ENCODE measurements at places on chromosomes 1 and 21.

GRCh38 chr1:206600527-206600926, 11.7 kb downstream of the EIF2D start:
- no peak for DNase-seq

GRCh38 chr1:38201431-38201830, 154.8 kb upstream of the POU3F1 start:
- DNase-seq: no peak

- DNase-seq: no peak
Observed at GRCh38 chr1:178486100-178487069, 10.4 kb downstream of the CLEC20A start.

- no peak for DNase-seq
Observed at GRCh38 chr1:177435364-177435763, 264.6 kb downstream of the BRINP2 start.

- DNase-seq: no peak
Observed at GRCh38 chr1:235326719-235327558, 1.0 kb downstream of the ARID4B start.

- DNase-seq: no peak
Observed at GRCh38 chr21:33126569-33126968, 56.6 kb downstream of the OLIG1 start.

- no peak for DNase-seq
Observed at GRCh38 chr1:182615468-182616129, 11.4 kb upstream of the RGS16 start.

- DNase-seq: no peak
Observed at GRCh38 chr1:177185209-177185608, 14.5 kb downstream of the BRINP2 start.

- DNase-seq: no peak
Observed at GRCh38 chr1:171973421-171973820, 132.1 kb downstream of the DNM3 start.

DNA sequence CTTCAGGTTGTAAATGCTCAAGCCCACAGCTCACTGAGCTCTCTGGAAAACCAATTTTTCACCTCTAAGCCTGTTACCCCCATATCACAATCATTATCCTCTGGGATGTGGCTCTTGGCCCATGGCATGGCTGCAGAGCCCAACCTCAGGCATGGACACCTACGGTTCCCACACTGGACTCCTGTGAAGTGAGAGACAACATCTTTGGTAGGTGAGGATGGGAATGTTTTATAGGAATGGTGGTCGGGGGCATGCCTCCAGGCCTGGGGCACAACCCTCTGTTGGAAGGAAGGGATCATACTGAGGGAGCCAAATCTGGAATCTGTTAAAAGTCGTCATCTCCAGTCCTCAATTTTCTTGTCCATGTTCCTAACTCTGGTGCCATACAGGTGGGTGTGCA, 179.1 kb downstream of the FOXD2 start:
- DNase-seq: no peak

DNA sequence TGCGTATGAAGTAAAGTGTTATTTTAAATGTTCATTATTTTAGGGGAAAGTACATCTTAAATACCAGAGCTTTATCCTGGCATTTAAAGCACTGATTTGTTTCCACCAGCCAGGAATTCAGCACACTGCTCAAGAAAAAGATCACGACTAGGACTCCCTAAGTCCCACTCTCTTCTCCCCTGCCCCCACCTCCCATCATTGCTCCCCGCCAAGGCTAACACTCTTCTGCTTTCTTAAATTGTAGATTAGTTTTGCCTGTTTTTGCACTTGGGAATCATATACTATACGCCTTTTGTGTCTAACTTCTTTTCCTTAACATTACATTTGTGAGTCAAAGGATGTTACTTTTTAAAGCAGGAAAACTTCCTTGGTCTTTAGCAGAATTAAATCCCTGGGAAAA, 37.5 kb upstream of the C1orf105 start:
- no peak for DNase-seq

DNA sequence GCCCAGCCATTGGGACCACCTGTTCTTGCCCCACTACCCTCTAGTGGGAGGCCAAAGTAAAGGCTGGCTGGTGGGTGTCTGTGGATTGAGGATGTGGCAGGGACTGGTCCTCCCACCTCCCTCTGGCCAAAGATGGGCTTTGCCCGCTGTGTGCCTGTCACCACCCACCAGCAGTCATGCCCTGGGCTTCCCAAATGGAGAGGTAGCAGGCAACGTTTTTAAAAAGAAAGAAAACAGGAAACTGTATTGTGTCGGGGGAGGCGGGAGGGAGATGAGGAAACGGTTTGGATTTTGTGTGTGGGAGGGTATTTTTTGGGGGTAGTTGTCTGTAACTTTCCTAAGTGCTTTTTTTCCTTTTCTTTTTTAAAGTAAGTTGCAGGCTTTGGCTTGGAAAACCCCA, 30.1 kb downstream of the SZRD1 start:
- no peak for DNase-seq

DNA sequence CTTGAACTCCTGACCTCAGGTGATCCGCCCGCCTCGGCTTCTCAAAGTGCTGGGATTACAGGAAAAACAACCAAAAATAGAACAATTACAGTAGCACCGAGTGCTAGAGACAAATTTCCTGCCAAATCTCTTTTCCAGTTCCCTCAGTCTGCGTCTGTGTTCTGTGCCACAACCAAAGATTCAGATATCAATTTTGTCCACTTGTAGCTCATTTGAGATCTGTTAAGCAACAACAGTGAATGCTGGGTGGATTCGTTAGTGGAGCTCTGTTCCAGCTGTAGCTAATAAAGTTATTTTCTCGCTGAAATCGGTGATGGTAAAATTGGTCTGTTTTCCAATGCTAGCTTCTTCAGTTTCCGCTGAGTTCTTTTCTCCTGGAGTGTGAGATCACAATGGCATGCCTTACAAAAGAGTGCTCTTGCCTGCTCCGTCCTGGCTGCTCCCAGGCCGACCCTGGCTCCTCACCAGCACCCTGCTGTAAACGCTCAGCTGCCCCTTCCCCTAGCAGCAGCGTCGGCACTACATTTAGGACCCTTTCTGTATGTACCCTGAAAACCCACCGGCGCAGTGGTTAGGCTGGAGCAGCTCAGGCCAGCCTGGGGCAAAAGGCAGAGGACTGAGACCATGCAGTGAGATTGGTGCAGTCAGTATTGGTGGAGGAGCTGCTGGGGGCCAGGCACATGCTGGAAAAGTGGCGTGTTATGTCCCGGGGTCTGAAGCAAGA, 395.4 kb downstream of the KIF26B start:
- no peak for DNase-seq

DNA sequence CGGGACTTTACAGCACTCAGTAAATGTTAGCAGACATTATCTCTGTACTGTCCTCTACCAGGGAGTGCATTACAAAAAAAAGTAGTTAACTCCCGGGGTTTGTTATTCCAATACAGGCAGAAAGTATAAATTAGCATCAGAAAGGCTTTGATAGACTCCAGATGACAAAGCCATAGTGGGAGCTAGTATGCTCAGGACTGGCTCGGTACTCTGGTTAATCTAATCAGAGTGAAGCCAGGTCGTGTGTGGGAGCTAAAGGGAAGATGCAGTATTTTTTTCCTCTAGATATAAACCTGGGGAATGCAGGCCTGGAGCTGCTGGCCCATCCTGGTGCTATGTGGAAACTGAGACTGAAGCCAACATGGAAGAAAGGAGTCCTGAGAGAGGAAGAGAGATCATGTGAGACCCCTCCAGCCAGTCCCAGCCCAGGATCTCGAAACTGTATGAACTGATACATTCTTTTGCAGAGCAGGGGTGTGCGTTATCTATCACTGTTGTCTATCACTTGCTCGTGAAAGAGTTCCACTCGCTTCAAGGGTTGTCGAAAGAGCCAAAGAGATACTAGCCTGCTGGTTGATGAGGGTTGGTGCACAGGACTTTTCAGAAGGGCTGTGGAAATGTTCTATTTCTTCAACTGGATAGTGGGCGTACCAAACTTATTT, 125.8 kb downstream of the PLPP3 start:
- DNase-seq: no peak

GRCh38 chr1:148318123-148318903, 164.8 kb downstream of the PPIAL4G start:
- DNase-seq: no peak

DNA sequence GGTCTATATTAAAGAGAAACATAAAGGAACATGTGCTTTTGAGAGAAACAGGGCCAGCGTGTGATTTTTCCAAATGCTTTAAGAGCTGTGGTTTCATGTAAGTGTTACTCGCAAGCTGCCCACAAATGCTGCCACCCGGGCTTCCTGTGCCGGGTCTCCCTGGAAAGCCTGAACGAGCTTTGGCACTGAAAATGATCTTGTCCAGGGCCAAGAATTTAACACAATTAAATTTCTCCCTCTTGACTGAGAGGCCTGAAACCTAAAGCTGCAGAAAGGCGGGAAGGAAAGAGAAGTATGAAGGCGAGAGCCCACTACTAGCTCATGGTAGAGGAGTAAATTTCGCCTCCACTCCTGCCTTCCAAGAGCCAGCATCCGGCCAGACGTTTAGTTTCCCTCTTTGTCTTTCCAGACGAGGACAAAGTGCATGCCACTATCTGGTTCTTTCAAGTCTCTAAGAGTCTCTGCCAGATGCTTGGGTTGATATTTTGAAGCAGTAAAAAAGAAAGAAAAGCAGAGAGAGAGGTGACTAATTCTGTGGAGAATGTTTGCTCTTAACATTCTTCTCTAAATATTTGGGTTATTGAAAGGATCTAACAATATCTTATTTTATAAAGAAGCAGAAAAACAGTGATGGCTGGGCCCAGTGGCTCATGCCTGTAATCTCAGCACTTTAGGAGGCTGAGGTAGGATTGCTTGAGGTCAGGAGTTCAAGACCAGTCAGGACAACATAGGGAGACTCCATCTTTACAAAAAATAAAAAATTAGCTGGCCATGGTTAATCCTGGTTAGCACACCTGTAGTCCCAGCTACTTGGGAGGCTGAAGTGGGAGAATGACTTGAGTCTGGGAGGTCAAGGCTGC, 100.0 kb upstream of the HNRNPU start:
- peak; percentile 50 for DNase-seq

- no peak for DNase-seq
Observed at GRCh38 chr1:118100686-118101514, 84.1 kb downstream of the SPAG17 start.

GRCh38 chr1:109750920-109751319, 10.1 kb upstream of the GSTM3 start:
- DNase-seq: no peak

GRCh38 chr1:116814926-116815723, 60.9 kb downstream of the CD2 start:
- DNase-seq: no peak

DNA sequence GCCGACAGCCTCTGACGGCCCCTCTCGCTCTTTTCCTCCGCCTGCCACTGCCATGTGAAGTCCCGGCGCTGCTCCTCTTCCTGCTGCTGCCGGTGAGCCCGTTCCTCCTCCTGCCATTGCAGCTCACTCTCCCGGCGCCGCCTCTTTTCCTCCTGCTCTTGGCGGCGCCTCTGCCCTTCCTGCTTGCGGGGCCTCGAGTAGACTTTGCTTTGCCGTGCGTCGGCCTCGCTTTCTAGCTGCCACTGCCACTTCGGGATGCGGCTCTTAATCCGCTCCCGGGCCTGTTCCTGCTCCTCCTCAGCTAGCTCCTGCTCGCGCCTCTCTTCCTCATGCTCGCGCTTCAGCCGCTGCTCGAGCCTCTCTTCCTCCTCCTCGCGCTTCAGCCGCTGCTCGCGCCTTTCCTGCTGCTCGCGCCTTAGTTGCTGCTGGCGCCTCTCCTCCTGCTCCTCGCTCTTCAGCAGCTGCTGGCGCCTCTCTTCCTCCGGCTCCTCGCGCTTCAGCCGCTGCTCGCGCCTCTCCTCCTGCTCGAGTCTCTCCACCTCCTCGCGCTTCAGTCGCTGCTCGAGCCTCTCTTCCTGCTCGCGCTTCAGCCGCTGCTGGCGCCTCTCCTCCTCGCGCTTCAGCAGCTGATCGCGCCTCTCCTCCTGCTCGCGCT, 4.3 kb downstream of the TCHH start:
- no peak for DNase-seq

DNA sequence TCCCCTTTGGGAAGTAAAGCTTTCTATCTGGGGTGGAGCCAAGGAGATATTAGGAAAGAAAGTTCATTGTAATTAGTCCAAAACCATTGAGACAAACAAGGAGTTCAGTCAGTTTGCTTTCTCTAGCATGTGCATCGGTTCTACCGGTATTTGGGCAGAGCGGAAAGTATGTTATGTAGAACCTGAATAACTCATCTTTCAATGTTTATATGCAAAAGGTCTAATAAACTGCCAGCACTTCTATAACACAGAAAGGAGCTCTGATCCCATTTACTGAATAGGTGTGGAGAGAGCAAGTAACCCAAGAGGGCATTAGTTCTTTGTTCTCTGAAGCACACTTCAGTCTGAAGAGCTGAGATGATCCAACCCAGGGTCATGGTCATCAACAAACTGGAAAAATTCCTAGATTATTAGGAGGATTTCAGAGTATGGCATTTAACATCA, 3.5 kb downstream of the TGFB2 start:
- no peak for DNase-seq

GRCh38 chr1:203771901-203772301, 6.9 kb downstream of the LAX1 start:
- no peak for DNase-seq

GRCh38 chr1:201305815-201306214, 22.5 kb downstream of the PKP1 start:
- no peak for DNase-seq

- DNase-seq: no peak
Observed at GRCh38 chr1:156497078-156497742, 3.4 kb downstream of the MEF2D start.

DNA sequence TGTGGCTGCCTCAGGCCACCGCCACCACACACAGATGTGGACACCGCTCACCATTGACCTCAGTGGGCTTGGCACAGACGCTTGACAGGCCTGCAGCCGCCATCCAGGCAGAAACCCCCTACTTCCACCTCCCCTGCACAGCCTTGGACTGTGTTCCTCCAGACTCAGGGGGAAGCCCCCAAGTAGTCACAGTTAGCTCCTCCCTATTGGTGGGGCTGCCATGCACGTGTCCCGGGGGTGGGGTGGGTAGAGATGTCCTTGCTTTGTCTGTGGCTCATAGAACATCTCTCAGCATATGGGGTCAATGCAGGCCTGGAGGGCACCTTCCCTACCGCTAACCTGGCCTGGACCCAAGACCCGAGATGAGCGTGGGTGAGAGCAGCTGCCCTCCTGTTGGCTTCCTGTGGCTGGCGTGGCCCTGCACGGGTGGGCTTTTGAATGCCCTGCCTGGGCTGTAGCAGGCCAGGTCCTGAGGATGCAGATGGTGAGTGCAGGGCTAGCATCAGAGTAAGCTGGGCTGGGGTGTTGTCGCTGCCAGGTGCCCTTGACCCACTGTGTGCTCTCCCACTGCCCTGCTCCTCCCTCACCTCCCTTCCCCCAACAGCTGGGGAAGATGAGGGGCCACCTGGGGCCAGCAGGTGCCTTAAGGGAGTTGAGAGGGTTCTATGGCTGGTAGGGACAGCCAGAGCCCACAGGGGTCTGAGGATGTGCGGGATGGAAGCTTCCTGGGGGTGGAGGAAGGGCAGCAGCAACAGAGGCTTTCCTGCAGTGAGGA, 6.2 kb downstream of the CROCC start:
- DNase-seq: no peak

- no peak for DNase-seq
Observed at GRCh38 chr1:4931486-4931885, 277.1 kb downstream of the AJAP1 start.

DNA sequence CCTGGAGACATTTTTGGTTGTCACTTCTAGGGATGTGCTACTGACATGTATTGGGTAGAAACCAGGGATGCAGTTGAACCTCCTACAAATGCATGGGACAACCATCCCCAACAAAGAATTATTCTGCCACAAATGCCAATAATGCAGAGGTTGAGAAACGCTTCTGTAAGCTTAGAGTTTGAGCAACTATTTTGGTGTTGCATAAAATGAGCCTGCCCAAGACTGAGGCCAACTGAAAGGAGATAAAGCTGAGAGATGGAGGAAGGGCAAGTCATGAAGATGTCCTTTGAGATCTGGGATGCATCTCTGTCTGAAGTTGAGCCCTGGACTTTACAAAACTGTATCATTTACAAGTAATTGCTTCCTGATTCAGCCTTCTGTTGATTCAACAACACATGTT, 106.9 kb downstream of the KCNJ15 start:
- DNase-seq: no peak

All from GM04504 (cell line).